Stimulated activated CD8-positive, alpha-beta memory T cell treated with anti-CD3 and anti-CD28 coated beads, Interleukin-7, amount 100 ng/mL, for 24 hours (primary cell): ENCODE measurements at places on chromosomes 12 and 14.

DNA sequence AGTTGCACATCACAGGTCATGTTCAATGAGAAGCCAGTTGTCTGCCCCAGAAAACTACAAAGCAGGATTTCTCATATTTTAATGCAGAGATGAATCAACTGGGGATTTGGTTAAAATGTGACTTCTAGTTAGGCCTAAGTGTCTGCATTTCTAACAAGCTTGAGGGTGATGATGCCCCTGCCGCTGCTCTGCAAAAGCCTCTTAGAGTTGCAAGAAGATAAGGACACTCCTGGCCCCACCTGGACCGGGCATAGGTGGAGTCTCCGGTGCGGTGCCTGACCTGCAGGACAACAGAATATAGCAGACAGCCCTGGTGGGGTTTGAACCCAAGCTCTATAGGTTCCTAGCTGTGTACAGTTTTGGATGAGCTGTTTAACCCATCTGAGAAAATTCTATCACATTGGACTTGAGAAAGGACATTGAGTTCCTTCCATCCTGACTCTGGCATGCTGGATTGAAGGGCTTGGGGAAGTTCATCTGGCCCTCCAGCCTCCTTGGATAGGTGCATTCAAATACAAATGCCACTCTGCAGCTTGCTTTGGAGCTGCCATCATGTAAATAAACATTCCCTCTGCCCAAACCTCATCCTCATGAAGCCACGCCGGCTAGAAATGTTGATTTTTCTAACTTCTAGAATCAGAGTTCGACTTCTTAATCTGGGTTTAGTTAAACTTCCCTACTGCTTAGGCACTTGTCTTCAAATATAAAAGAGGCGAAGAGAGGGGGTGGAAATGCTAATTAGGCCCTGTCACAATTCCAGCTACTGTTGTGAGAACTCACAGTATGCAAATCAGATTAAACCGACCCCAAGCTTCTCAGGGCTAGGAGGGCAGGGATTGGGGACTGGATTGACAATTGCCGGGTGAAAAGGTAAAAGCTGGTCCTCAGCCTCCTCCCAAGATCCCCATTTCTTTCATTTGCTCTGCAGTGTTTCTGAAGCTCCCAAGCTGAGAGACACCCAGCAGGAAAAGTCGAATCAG, 1225.6 kb downstream of the VRK1 start:
- no peak for DNase-seq

DNA sequence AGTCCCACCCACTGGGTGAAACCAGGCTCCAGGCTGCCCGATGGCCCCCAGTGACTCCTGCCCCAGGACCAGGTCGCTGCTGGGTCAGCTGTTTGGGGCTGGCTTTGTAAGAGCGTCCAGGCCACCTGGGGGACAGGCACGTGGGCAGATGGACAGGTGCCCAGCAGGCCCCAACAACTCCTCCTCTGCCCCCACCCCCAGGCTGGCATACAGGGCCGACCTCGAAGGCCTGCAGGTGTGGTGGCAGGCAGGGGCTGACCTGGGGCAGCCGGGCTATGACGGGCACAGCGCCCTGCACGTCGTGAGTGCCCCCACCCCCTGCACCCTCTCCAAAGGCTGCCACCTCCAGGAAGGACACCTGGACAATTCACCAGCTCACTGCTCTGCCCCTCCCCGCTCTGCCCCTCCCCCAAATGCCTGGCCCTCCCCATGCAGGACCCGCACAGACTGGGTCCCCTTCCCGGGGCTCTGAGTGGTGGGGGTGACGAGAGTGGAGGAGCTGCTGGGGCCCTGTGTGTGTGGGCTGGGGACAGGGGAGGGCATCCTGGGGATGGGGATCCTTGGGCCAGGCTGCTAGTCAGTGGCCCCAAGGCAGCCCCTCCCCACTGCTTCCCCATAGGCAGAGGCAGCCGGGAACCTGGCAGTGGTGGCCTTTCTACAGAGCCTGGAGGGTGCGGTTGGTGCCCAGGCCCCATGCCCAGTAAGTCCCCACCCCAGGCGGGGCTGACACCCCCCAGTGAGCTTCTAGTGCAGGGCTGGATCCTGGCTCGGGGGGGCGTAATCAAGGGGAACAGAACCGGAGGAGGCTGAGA, 26.0 kb downstream of the ASPG start:
- no peak for DNase-seq

DNA sequence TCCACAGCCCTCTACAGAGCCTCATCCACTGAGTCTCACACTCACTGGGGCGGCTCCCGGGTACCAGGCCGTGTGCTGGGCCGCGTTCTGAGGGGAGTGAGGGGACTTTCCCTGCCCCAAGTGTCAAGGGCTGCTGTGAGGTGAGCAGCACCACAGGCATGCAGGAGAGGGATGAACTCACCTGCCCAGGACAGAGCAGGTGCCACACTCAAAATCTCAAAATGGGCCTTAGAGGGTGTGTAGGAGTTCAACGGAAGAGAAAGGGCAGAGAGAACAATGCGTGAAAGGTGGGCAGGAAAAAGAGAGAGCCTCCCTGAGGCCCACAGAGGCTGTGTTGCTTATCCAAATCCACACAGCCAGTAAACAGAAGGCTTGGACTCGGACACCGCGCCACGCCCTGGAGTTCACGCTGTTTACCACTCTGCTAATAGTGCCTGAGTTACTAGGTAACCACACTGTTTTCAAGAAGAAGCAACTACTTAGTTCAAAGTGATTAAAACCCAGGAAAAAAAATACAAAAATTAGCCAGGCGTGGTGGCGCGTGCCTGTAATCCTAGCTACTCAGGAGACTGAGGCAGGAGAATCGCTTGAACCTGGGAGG, 32.7 kb downstream of the TSPAN11 start:
- DNase-seq = no peak

- no peak for DNase-seq
Observed at GRCh38 chr12:90909069-90909770, 45.8 kb downstream of the CCER1 start.

DNA sequence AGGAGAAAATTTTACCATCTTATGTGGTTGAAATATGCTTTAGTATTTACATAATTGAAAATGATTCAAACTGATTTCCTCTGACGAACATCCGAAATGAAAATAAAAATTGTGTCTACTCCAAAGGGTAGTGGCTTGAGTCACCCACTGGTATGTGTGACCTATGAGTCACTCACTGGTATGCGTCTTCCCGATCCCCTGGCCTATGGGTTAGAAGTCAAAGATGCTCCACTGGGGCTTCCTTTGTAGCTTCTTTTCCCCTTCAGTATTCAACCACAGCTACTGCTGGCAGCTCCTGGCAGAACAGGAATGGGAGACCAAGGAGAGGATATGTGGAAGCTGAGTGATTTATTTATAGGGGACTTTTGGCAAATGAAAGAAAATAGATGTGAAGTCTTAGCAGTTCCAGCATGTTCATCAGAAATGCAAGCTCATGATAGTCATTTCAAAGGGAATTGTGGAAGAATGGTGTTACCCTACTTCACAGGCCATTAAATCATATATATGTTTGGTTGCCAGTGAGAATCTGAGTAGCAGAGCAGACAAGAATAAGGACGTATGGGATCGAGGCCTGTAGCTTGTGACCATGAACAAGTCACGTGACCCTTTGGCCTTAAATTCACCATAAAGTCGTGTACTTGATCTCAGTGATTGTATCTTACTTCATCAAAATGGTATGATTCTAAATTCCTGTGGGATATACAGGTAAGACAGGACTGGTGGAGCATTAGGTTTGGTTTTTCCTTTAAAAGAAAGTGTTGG, 108.3 kb downstream of the CRADD start:
- DNase-seq = no peak

GRCh38 chr12:64225626-64226025, 3.5 kb upstream of the KICS2 start:
- no peak for DNase-seq

DNA sequence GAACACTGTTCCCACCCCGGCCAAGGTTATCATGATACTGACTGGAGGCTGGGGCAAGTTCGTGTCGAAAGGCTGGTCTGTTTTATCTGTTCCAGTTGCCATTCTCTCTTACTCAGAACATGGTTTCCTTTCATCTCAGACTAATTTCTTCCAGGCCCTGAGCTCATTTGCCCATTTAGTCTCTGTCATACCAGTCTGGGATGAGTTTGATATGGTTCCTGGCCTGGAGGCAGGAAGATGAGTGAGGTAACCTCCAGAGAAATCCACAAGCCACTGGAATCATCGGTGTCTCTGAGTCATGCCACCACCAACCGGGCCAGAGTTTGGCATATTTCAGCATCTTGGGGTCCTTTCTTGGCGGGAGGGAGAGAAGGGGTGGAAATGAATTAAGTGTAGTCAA, 114.7 kb downstream of the NTF3 start:
- no peak for DNase-seq

DNA sequence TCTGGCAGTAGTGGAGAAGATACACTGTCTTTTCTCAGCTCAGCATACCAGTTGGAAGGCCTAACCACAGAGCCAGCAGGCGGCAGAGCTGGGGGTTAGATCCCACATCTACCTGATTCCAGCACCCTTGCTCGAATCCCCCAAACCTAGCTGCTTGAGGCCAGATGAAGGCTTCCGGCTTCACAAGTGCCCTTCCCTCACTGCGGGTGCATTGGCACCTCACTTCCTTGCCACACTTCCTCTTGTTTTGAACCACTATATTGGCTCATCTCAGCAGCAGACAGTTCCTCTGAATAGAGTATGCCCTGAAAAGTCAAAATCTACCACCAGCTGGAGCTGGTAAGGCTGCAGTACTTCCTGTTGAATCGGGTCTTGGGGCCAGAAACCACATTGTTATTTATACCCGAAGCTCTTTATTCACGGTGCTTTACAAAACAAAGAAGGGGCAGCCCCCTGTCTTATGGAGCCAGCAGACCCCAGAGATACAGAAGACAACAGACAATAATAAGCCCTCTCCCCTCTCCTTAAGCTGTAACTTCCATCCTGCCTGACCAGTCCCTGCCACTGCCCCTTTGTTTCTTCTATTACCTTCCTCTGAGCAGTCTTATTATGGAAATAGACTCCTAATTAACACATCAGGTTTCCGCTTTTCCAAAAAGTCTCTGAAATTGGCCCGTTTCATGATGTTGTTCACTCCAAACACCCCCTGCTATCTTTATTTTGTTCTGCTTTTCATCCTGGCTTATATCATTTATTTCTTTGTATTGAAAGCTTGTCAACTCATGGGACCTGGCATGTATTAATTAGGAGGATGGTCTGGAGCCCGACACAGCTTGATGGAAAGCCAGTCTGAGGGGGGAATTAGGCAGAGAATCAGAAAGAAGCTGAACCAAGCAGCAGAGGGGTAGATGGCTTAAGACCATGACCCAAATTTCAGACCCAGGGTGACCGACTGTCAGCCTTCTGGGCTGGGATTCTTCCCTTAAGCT, 233.5 kb downstream of the EFCAB11 start:
- no peak for DNase-seq

DNA sequence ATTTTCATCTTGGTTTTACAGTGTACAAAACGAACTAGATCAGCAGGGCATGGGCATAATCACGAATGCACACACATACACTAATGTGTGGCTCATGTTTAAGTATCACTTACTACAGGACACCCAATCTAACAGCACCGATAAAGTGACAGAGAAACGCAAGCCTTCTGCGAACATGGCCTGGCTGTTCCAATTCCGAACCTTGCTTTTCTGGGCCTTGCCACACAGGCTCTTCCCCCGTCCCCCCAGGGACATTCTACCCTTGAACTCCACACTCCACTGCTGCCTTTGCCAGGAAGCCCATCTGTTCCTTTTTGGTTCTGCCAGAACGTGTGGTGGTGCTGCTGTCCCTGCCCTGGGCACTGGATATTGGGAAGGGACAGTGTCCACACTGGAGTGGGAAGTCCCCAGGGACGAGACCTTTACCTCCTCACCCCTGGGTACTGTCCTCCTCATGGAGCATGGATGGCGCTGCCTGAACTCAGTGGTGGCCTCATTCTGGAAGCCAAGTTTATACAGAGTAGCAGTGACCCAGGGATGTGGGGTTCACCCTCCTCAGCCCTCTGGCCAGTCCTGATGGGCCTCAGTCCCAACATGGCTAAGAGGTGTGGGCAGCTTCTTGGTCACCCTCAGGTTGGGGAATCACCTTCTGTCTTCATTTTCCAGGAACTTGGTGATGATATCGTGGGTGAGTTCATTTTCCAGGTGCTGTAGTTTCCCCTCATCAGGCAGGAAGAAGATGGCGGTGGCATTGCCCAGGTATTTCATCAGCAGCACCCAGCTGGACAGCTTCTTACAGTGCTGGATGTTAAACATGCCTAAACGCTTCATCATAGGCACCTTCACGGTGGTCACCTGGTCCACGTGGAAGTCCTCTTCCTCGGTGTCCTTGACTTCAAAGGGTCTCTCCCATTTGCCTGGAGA, 7.9 kb downstream of the SERPINA1 start:
- DNase-seq = no peak

DNA sequence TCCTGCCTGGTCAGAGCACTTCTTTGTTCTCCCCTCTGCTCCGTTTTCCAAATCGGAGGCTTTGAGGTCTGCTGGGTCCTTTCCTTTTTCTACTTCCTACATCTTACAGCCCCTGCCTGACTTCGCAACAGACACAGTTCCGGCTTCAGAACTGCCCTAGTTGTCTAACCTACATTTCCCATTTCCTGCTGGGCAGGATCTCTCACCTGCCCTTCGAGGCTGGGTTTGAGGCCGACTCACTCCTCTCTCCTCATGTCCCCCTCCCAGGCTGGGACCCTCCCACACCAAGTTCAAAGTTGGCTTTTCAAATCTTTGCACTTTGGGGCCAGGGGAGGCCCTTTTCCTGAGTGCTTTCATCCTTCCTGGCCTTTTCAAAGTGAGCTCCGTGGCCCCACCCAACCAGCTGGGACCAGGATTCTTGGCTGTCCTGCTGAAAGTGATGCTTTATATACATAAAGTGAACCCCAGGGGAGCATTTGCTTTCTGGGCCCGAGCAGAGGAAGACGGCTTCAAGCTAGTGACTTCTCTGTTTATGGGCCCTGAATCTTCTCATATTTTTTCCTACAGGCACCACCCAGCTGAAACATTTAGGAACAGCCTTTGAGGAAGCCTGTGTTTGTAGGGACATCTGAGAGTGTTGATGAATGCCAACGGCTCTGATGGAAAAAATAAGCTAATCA, 281.0 kb upstream of the CRY1 start:
- DNase-seq = no peak

- peak; percentile 56 for DNase-seq
Observed at GRCh38 chr12:109432842-109433304, 44.2 kb downstream of the KCTD10 start.

DNA sequence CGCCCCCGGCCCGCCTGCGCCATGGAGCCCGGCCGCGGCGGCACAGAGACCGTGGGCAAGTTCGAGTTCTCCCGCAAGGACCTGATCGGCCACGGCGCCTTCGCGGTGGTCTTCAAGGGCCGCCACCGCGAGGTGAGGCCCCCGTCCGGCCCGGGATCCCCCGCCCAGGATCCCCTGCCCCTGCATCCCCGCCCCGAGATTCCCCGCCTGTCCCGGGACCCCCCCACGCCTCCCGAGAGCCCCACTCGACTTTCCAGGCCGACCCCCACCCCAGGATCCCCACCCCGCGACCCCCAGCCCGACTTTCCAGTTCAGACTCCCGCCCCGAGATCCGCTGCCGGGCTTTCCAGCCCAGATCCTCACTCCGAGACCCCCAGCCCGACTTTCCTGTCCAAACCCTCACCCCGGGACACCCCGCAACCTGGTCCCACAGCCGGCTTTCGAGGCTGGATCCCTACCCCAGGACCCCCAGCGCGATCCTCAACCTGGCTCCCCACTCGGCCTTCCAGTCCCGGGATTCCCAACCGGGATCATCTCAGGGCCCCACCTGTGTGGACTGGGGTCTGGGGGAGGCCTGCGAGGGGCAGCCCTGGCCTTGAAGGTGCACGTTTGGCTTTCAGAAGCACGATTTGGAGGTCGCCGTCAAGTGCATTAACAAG, 688 bp downstream of the ULK1 start:
- DNase-seq = no peak

- peak; percentile 64 for DNase-seq
Observed at GRCh38 chr14:92531106-92531873, 17.7 kb downstream of the RIN3 start.

GRCh38 chr12:112848972-112849371, 57.4 kb downstream of the RPH3A start:
- DNase-seq = no peak

- DNase-seq = no peak
Observed at GRCh38 chr14:50057331-50057730, 59.0 kb downstream of the VCPKMT start.
